NCI-H1417 treated with DMSO at 0.1 percent for 48 hours (cell line): ENCODE measurements at places on chromosomes 2 and 18.

DNA sequence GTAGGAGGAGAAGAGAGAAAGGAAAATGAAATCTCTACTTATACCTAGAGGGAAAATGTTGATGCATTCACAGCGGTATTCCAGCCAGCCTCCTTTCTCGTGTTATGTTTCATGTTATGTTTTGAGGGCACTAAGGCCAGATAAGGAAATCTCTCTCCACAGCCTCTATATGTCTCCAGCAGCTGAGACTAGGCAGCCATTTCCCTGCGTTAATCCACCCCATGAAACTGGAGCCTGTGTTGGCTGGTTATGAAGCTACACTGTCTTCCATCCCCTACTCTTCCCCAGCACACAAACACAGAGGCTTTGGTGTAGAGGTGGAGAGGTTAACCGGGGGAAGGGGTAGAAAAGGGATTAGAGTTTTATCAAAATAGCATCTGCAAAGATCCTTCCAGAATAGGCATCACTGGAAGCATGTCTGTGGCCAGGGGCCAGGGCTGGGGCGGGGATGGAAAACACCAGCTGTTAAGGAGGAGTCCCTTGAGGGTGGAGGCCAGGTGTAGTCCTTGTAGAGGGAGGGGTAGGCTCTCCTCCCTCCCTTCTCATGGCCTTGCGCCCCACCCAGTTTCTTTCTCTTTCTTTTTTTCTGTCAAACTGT is 100.9 kb upstream of the TNP1 start:
- DNase-seq = no peak

DNA sequence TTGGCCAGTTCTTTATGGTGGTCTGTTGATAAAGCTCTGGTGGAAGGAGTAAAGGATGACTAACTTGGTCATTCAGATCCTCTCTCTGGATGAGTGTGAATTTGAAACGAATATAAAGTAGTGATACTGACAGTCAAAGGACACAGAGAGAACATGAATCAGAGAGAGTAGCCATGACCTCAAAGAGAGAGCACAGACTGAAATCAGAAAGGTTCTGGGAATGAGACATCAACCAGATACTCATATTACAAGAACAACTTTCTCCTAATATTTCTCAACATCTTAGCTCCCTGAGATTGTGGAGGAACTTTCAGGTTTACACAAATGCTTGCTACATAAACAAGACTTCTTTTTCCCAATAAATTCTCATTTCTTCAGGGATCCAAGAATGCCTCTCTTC is 849.1 kb upstream of the CHAC2 start:
- no peak for DNase-seq

GRCh38 chr2:156379714-156380113 is 47.2 kb upstream of the NR4A2 start:
- no peak for DNase-seq

- no peak for DNase-seq
Observed at GRCh38 chr2:224518806-224519580, 66.2 kb downstream of the CUL3 start.

DNA sequence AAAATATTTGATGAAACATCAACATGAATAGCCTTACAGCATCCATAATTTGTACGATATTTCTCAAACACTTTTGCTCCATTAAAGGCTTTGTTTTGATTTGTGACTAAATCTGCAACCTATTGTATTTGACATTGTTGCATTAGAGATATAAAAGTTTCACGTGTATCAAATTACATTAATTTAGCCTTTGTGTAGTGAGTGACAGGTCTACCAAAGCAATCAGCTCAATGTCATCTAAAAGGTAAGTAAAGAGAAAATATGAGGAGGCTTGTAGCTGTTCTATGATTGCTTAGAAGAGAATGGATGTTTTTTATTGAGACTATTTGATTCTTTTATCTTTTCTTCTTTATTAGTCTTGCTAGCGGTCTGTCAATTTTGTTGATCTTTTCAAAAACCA is 430.2 kb downstream of the GALR1 start:
- DNase-seq = no peak

DNA sequence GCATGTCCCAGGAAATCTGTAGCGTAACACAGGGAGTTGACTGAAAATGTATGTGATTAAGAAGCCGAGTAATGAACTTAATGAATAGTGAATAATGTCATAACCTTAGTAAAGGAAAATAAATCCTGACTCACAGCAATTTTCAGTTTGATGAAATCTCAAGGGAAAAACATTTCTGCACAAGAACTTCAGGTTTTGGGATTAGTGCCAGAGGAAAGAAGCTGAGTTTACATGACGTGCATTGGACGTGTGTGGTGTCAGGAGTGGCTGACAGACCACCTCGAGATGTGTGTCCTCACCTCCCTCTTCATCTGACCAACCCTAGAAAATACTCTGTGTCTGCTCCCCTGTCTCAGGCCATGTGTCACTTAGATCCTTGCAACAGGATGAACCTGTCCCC is 39.1 kb downstream of the VWA3B start:
- no peak for DNase-seq

DNA sequence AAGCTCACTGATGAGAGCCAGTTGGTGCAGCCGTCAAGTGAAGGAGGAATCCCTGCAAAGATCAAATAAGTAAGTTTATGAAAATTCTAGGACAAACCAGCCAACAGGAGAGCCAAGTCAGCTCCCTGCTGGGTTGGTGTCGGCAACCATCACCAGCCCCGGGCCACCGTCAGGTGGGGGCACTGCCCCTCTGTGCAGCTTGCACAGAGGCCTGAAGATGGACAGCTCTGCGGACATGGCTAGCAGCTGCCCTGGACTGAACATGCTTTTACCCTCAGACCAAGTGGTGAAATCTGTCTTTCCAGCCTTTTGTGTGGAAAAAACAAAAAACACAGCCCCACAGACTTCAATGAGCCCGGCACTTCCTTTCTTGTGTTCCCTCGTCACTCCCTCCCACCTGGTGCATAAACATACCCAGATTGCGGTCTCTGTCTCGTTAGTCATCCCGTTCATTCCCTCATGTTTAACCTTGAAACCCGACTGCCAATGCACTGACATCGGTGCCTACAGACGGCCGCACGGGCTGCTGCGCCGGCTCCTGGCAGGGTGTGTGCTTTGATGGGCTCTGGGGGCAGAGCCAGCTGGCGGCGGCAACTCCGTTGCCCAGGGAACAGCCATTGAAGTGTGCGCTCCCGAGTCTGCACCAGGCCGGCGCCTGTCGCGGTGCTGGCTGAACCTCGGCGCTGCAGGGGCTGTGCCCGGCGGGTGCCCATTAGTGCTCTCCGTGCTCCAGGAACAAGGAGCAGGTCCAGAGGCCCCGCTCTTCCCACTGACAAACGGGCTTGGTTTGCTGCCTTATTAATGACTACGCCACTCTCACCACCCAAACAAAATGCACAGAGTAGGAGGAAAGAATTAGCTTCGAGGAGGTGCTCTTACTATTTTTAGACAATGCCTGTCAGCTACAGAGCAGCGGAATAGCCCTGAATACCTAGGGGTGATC is 95.3 kb downstream of the EIPR1 start:
- DNase-seq = peak; percentile 82

DNA sequence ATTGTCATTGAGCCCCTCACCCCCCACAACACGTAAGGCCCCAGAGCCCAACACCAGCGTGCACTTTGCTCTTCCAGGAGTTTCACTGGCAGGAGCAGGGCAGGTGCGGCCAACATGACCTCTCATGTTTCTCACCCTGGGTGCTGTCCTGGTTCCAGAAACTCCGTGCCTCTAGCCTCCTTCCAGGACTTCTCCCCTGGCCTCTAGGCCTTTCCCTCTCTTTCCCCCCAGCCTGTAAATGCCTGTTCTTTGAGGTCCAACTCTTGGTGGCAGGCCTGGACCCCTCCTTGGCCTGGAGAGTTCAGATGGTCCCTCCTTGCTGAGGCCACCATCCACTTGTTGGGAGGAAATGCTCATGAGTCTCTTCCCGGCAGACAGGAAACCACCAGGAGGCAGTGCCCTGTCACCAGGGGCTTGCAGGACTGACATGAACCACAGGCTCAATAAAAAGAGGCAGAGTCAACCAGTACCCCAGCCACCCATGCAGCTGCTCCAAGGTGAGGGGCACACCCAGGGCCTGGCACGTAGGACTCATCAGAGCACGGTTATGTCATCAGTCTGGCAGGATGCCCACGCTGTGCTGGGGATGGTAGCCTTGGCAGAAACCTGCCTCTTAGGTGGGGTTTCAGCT is 1.5 kb downstream of the MALL start:
- DNase-seq = no peak

DNA sequence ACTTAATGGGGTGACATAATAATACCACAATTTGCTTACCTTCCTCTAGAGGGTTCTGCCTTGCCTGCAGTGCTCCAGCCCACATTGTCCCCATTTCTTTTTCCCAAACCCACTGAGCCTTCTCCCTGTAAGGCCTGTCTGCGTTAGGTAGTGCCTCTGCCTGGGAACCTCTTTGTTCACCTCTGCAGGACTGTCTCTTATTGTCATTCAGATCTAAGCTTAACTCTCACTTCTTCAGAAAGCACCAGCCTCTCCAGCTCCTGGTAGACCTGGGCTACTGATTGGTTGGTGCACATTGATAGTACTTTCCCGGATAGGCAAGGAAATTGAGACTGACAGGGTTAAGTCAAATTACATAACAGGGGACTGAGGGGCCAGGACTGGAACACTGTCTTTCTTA is 49.1 kb downstream of the CCDC85A start:
- DNase-seq = no peak

- no peak for DNase-seq
Observed at GRCh38 chr2:7539760-7540159, 622.5 kb downstream of the RNF144A start.

DNA sequence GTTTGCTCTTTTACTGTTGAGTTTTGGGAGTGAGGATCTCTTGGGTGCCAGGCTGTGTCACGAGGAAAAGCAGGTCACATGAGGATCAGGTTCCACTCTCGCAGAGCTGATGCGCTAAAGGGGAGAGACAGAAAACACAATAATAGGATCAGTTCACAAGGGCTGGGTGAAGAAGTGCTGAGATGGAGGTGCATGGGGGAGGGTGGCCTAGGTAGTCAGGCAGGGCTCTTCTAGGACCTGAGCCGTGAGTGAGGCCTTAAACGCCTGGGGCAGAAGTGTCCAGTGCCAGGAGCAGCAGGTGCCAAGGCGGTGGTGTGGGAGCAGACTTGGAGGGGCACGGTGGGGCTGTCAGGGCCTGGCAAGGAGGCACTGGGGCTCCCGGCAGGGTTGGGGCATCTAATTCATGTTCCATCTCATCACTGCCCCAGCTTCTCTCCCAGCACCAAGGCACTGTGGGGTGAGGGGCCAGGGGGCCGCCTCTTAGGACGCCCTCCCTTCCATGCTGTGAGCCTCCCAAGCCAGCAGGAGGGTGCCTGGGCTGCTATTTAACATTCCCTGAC is 9.3 kb downstream of the KCNIP3 start:
- no peak for DNase-seq

DNA sequence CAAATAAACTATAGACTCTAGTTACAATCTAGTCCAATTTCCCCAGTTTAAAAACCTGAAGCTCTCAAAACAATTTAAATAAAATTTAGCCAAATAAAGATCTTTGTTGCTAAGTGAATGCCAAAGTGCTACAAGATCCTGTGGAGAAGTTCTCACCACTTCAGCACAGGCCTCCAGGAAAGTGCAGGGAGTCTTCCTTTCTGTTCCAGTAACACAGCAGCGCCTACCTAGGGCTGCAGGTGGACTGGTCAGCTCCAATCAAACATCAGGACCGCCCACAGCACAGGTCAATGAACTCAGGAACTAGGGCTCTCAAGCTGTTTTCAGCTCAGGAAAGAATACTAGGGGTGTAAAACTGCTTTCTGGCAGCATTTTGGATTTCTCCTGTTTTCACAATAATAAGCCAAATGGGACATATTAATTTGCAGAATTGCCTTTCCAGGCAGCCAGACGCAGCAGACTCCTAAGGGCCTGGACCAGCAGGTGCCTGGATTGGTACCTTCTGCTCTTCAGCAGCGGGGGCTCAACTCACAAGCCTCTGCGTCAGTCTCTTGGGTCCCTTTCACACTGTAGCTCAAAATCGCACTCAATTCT is 1.5 kb downstream of the FAM110C start:
- DNase-seq = no peak

GRCh38 chr2:60079562-60079961 is 473.9 kb downstream of the BCL11A start:
- DNase-seq = no peak

DNA sequence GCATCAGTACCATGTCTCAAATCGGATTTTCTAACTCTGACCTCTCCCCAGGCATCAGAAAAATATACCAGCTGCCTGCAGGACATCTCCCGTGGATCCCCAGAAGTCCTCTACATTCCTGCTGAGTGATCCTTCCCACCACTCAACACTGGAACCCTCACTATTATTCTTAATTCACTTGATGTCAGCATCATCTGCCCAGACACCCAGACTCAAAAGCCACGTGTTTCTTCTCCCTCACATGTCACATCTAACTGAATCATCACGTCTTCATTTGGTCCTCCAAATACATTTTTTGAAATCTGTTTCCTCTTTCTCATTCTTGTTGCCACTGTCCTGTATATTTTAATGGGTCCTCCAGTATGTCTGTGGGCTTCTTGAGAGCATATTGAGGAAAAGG is 218.6 kb downstream of the HRH4 start:
- DNase-seq = no peak

- DNase-seq = no peak
Observed at GRCh38 chr2:226690461-226691024, 109.1 kb downstream of the IRS1 start.

GRCh38 chr2:19648583-19648982 is 253.2 kb downstream of the TTC32 start:
- no peak for DNase-seq

DNA sequence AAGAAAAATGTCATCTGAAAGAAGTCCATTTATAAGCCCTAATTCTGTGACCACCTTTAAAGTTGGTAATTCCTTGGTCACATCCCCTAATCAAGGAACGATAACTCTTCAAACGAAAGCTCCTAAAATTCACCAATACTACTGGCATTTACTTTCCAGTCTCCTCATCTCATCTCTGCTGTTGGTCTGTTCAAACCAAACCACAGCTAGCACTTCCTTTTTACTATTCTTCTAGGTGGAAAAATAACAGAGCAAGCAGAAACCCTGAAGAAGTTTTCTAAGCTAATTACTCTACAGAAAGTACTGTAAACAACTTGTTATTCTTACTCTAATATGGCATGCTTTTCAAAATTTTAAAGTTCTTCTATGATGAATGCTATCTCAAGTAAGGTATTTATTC is 21.6 kb downstream of the TIA1 start:
- DNase-seq = no peak

GRCh38 chr2:25572638-25573037 is 100.7 kb downstream of the DTNB start:
- no peak for DNase-seq

DNA sequence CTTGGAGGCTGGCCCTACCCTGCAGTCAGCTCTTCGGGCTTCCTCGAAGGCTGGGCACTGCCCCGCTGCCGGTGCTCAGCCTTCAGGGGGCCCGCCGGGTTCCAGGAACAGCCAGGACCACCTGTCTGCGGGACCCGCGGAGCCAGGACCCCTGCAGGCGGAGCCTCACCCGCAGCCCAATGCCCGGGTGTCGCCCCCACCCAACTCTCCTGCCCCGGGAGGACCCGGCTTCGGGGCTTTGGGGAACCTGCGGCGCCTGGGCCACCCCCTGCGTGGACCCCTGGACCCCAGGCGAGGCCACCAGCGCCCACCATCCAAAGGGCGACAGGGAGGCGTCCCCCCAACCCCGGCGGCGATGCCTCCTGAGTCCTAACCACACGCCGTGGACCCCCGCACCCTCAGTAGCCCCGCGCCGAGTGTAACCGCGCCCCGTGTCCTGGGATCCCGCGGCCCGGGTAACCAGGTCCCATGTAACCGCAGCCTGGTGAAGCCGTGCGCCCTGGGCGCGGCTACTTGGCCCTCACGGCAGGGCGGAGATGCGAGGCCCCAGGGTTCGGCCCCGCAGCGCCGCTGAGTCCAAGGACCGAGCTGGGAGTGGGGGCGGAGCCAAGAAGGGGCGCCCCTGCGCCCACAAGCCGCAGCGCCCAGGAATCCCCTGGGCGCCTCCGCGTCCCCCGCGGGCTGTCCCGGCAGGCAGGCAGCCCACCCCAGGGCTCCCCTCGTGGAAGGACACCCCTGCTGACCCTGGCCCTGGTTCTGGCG is 11.0 kb upstream of the UBE2F start:
- no peak for DNase-seq
